ENCODE measurements at places on chromosomes 7 and 10.

DNA sequence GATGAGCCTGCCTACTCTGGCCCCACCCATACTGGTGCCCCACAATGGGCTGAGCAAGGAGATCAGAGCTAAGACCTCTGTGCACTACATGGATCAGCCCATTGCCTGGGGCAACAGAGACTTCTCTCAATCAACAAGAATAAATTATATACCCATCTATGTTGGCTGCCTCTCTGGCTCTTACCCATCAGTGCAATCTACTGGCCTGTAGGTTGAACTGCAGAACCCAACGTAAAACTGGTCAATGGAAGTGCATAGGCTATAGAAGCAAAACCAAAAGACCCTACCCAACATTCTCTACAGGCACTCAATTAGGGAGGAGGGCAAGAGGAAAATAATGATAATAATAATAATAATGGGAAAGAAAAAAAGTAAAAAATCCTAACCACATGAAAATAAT, 574.3 kb downstream of the MAGI2 start:
- no peak for DNase-seq

DNA sequence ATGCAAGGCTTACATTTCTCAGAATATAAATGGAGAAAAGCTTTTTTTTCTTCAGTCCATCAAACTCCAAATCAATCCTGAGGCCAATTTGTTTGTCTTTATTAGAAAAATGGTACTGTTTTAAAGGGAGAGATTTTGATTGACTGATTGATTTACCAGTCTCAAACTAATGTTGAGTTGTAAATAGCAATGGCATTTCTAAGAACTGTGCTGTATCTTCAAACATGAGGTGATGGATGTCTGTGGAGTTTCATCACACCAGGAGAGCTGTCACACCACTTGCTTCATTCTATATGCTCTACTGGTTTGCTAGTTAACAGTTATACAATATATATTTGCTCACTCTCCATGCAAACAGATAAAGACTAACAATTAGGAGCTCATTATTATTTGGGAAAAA, 39.0 kb upstream of the LRRTM3 start:
- DNase-seq, result no peak

- DNase-seq, result no peak
Measured at GRCh38 chr7:90768301-90768700, 172.2 kb downstream of the CDK14 start.

- DNase-seq, result no peak
Measured at GRCh38 chr10:69312528-69312927, 34.2 kb downstream of the HK1 start.

DNA sequence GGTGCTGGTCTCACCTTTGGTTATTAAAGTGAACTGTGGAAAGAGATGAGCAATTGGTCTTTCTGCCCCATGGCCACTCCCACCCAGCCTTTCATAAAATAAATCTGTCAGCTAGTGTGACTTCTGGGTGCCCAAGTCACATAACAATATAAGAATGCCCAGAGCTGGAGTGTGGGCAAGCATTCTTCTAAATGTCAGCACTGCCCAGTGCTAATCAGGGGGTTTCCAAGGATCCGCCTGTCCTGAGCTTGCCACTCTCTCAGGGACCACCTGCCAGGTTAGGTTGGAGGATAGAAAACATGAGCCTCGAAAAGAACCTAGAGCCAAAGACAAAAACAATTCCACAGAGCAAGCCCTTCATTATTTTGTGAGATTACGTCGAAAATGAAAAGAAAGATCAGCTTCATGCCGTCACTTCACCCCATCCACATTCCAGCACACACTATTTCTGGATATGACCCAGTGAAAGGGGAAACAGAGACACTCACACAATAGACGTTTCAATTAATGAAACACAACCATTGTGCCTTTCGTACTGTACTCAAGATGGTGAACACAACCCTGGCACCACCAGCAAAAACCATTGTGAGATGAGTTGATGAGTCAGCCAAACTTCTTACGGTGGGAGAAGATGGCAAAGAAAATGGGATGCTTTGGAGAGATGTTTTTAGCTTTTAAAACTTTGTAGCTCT, 30.8 kb downstream of the SCRN1 start:
- no peak for DNase-seq

- no peak for DNase-seq
Measured at GRCh38 chr7:77619314-77619713, 76.9 kb upstream of the RSBN1L start.

DNA sequence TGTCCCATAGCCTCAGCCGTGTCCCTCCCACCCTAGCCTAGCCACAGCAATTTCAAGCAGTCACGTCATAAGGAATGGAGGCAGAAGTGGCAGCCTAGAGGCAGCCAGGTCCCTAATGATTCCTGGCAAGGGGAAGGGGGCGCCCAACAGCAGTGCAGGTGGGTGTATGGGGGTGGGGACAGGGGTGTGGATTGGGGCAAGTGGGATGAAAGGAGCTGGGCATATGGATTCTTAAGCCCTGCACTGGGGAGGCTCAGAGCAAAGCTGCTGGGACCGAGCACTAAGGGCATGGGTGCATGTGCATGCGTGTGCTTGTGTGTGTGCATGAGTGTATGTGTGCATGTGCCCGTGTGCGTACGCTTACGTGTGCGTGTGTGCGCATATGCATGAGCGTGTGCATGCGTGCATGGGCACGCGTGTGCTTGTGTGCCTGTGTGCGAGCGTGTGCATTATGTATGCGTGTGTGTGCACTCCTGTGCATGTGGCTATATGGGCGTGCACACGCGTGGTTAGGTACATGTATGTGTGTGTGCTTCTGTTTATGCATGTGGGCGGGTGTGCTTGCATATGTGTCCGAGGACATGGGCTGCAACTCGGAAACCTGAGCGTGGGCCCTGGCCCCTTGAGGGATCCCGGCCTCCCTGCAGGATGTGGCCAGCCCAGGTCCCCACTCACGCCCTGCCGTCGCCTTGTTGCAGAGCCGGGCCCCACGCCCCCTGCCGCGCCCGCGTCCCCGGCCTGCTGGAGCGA, 34.1 kb downstream of the SH2B2 start:
- DNase-seq, result no peak
